Stimulated activated CD8-positive, alpha-beta memory T cell treated with anti-CD3 and anti-CD28 coated beads, Interleukin-7, amount 100 ng/mL, for 1 hour (primary cell): ENCODE measurements at places on chromosomes 2 and 18.

GRCh38 chr2:222837643-222838056 is 23.2 kb upstream of the ACSL3 start:
- no peak for DNase-seq

DNA sequence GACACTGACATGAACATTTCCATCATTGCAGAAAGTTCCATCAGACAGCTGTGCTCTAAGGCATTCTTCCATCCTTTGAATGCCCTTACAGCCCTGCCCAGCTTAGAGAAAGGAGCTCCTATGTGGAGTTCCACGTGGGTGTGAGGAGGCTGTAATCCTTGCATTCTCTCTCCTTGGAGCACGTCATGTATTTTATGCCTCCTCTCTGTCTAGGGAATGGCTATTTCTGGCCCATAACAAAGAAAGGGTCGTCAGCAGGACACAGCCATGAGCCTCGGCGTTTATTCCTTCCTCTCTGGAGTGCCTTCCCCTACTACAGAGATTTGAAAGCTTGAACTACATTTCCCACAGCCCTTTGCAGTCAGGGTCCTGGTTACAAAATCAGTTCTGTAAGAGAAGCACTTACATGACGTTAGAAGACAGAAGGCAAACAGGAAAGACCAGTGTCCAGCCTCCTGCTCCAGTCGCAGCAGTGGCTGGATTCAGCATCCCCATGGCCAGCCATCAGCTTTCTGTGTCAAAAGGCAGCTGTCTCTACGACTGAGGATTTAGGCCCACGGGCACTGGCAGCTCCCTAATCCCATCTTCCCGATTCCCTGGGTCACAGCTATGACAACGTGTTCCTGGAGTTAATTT is 234.9 kb downstream of the TFCP2L1 start:
- DNase-seq = no peak

- DNase-seq = no peak
Observed at GRCh38 chr2:240230291-240230931, 90.0 kb upstream of the OTOS start.

DNA sequence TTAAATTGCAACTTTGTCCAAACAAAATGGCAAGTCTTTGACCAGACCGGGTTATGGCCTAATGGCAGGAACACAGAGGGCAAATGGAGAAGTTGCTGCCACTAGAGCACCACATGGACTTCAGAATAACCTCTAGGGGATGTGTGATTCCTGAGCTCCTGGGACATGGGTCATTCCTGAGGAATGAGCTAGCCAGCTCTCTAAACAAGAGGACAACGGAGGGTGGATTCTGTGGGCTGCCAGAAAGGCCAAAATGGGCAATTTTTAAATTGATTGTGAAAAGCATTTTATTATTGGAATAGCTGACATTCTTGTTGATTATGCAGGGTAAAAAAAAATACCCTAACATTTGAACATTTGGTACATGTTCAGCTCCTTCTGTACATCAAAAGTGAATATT is 109.8 kb upstream of the FZD5 start:
- no peak for DNase-seq

GRCh38 chr2:71347517-71347916 is 15.9 kb downstream of the ZNF638 start:
- DNase-seq = no peak

DNA sequence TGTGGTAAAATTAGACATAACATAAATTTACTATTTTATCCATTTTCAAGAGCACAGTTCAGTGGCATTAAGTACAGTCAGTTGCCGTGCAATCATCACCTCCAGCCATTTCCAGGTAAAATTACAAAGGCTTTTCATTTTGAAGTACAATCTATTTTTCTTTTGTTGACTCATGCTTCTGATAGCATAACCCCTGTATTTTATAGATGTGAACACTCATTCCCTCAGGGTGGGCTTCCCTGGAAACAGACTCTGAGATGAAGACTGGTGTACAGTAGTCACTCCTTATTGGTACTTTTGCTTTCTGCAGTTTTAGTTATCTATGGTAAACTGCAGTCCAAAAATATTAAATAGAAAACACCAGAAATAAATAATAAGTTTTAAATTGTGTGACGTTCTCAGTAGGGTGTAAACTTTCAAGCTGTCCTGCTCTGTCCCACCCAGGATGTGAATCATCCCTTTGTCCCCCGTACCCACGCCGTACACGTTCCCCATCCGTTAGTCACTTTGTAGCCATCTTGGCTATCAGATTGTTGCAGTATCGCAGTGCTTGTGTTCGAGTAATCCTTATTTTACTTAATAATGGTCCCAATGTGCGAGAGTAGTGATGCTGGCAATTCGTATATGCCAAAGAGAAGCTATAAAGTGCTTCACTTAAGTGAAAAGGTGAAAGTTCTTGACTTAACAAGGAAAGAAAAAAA is 41.1 kb upstream of the NAB1 start:
- DNase-seq = no peak

- no peak for DNase-seq
Observed at GRCh38 chr18:79589601-79590091, 90.0 kb upstream of the CTDP1 start.

DNA sequence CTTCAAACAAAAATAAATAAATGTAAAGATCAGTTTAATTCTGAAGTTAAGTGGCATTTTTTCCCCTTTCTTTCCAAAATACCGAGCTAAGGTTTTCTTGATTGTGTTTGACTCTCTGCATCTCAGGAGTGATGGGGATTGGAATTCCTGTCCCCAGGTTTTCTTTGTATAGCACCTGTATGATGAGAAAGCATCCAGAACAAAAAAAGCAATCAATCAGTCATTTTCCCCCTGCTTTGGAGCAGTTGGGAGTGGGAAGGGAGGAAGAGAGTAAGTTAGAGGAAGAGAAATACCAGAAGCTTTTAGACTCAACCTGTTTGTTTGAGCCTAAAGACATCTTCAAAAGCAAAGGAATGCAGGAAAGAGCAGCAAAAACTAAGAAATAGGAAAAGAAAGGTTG is 88.5 kb downstream of the RIF1 start:
- DNase-seq = no peak

GRCh38 chr18:65792456-65793074 is 41.8 kb downstream of the CDH7 start:
- DNase-seq = no peak

GRCh38 chr2:174597345-174598047 is at the start of gene WIPF1:
Gene WIPF1 (minus strand): TSS chr2:174597804. CDS start chr2:174585573, 12,231 bp downstream.
- DNase-seq = no peak

DNA sequence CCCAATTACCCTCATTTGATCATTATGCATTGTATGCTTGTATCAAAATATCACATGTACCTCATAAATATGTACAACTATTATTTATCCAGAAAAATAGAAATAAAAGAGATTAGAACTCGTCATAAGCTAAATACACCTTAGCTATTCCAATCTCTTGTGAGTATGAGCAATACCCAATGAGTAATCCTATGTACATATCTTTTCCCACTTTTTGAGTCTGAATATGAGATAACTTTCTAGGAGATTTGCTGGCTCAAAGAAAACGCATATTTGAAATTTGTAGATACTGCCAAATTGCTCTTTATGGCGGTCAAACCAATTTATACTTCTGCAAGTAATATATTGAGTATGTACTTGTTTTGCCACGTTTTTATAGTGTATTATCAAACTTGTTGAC is 24.1 kb downstream of the PRKD3 start:
- no peak for DNase-seq

DNA sequence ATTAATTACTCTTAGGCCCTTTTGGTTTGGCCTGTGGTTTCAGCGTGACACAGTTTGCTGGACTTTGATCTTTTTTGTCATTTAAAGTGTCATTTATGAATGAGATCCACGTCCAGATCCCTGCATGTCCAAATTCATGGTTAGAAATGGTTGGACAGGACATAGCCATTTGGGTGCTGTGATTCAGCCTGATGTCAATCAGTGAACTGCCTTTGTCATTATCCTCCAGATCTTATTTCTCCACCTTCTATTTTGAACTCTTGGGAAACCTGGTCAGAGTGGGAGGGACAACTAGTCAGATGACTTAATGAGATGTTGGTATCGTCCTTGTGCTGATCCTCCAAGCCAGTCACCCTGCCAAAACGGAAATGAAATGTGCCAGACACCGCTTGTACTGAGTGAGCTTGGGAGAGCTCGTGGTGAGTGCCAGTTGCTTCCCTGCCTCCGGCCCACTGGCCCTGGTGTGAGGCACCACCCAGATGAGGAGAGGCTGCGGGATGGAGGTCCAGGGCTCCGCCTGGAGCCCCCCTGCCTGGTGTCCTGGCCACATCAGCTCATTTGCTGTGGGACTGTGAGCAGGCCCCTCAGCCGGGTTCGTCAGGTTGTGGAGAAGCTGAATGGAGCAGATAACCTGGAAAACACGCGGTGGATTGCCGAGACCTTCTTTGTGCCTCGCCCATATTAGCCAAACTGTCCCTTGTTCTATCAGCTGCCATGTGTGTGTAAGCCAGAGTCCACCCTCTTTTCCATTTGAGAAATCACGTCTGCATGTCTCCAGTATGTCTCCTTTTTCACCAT is 70.1 kb downstream of the DGKD start:
- no peak for DNase-seq

GRCh38 chr2:238136820-238137537 is 1.5 kb upstream of the KLHL30 start:
- no peak for DNase-seq
